NCI-H2029 treated with DMSO at 0.1 percent for 48 hours (cell line): ENCODE measurements at places on chromosomes 13 and 19.

GRCh38 chr19:2488405-2488941 is 12.5 kb downstream of the GADD45B start:
- no peak for DNase-seq

DNA sequence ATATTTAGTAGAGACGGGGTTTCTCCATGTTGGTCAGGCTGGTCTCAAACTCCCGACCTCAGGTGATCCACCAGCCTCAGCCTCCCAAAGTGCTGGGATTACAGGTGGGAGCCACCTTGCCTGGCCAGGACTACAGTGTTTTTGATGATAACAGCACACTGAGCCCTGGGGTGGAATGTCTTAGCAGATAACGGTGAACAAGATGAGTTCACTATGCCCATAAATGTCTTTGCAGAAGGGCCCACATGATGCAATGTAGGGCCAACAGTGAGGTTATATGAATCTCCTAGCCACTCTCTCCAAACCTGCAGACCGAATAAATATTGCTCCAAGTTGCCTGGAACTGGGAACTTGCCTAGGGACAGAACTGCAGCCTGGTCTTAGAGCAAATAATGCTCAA is 235.1 kb downstream of the COG6 start:
- DNase-seq, result no peak

- DNase-seq, result no peak
Observed at GRCh38 chr13:35600137-35600536, 123.6 kb upstream of the MAB21L1 start.

- DNase-seq, result no peak
Observed at GRCh38 chr13:103873725-103874124, 807.5 kb upstream of the SLC10A2 start.

GRCh38 chr13:36480726-36481427 is 48.6 kb downstream of the CCNA1 start:
- no peak for DNase-seq
